ENCODE measurements at places on chromosomes 5 and 9. TPM values are rescaled to one million over a fixed set of nuclear protein-coding genes. Genes with fewer than 3 reads are reported as not detected.

IL9 gene
- not detected for total RNA-seq

SLC34A3 gene
- not detected for total RNA-seq

CRHBP gene
- total RNA-seq, result 0.61 TPM

C6 gene
- total RNA-seq, result 1.1 TPM

JAKMIP2 gene
- total RNA-seq, result 0.17 TPM

DNA sequence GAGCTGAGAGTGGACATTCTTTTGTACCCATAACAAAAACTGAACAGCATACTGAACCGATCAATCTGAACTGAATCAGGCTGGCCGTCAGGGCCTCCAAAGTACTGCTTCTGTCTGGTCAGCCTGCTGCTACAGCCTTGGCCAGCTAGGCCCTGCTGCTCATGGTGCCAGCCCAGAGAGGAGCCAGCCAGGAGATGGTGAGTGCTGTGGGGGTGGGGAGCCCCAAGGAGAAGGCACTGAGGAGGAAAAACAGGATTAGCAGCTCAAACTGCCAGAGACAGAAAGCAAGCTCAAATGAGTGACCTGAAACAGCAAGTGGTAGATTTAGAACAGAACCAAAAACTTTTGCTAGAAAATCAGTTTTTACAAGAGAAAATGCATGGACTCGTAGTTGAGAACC lies 23.9 kb downstream of the SRP19 start:
- no peak for DNase-seq

GRCh38 chr5:55732585-55732984 lies 5.3 kb upstream of the DDX4 start:
- no peak for DNase-seq

- DNase-seq, result no peak
These were observed 7.2 kb downstream of the ADAMTS2 start for GRCh38 chr5:179337796-179338676.

GRCh38 chr5:27906931-27907601 lies 868.7 kb upstream of the CDH9 start:
- DNase-seq, result no peak
